ENCODE measurements at places on chromosomes 12 and 14.

- DNase-seq, result no peak
Observed at GRCh38 chr14:53464376-53464775, 311.3 kb upstream of the DDHD1 start.

- no peak for DNase-seq
Observed at GRCh38 chr12:4133636-4134447, 139.7 kb upstream of the CCND2 start.

- no peak for DNase-seq
Observed at GRCh38 chr12:24697769-24698168, 251.1 kb downstream of the BCAT1 start.

GRCh38 chr14:91414475-91414833 is 3.2 kb downstream of the CCDC88C start:
- no peak for DNase-seq

GRCh38 chr14:52333823-52334657 is 19.9 kb downstream of the PTGER2 start:
- no peak for DNase-seq

DNA sequence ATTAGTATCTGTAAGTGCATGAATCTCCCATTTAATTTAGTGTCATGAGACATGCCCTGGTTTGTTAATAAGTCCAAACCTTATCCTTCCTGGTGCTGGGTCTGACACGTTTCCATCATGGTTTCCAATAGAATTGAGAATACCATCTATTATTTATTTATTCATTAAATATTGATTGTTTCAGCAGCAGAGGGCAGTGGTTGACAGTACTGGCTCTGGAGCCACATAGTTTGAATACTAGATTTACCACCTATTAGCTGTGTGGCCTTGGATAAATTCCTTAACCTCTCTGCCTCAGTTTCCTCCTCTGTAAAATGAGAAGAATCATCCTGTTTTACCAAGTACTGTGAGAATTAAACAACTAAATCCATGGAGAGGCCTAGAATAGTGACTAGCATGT is 941 bp upstream of the STAB2 start:
- no peak for DNase-seq

DNA sequence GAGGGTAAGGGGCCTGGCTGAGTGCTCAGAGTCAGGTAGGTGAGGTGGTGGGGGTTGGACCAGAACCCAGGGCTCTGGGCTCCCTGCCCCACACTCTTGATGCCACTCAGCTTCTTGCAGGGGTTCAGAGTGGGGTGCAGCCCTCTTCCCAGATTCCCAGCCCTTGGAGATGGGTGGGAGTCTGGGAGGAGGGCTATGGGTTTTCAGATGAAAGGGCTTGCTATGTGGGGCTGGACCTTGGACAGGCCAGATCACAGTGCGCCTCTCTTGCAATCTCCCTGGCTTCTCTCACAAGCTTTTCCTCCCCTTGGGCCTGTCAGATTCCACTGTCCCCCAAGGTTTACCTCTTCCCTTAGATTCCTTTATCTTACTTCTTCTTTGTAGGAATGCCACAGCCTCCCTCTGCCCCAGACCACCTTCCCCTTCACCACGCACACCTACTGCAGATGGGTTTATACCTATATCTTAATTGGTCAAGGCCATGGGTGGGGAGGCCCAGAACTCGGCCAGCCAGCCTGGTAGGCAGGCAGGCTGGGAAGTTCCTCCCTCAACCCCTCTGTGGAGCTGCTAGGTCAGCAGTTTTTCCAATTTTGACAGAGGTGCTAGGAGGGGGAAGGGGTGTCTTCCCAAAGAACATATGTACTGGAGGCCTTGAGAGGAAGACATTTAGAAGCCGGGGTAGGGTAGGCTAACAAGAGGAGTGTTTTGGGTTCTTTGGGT is 1.4 kb downstream of the NYNRIN start:
- no peak for DNase-seq
